ENCODE measurements at places on chromosomes 3 and 15.

DNA sequence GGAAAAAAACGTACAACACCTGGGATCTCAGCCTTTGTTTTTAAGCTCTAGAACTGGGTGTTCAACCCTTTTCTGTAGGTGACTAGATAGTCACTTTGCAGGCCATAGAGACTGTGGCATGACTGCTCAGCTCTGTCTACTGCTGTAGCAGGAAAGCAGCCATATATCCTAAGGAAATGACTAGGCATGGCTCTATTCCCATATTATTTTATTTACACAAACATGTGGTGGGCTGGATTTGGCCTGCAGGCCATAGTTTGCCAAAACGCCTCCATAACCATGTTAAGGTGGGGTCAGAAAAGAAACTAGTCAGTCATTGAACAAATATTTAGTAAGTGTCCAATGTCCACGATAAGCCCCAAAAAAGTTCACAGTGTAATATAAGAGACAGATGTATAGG lies 452.5 kb downstream of the MCTP2 start:
- DNase-seq = no peak

DNA sequence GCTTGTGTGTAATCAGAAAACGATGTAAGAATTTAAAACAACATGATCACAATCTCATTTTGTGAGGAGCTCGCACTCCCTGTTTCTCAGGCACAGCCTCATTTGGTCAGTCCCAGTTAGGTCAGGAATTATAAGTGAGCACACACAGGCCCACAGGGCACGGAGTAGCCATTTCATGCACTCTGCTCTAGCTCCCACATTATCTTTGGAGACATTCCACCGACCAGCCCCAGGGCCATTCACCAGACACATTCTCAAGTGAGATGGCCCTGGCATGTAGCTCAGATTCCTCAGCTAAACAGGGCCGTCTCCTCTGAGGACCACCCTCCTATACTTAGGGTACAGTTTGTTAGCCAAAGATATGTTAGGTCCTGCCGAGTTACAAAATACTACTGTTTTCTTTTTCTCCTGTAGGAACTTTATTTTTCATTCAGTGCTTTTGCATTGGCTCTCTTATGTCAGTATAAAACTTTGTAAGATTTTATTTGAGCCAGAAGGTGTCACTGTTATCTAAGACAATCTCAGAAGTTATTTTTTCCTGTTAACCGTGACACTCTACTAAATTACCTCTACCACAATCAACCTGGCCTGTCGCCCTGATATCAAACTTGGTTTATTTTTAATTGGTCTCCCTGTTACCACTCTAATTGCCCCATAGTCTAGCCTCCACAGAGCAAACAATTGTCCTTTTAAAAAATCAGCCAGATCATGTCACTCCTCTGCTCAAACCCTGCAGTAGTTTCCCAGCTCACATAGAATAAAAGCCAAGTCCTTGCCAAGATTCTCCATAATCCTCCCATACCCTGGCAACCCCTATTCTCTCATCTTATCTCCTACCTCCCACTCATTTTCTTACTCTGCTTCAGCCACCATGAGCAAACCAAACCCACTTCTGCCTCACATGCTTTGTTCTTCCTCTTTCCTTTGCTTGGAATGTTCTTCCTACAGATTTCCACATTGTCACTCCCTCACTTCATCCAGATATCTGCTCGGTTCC lies 105.7 kb downstream of the PPP2R3A start:
- DNase-seq = no peak

- DNase-seq = no peak
These were observed 779.5 kb downstream of the ROBO1 start for GRCh38 chr3:78988324-78988723.

DNA sequence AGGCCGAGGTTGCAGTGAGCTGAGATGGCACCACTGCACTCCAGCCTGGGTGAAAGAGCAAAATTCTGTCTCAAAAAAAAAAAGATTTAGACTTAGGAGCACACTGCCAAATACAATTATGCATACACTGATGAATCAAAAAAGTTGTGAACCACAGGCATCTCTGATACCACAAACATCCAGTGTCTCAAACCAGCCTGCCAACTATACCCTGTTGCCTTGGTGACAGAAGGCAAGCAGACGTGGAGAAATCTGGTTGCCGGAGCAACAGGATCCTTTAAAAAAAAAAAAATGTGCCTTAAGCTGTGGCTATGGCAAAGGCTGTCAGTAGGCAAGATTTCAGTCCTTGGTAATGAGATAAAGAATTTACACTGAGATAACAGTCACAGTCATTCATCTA lies 202.3 kb downstream of the NEK10 start:
- DNase-seq = no peak

DNA sequence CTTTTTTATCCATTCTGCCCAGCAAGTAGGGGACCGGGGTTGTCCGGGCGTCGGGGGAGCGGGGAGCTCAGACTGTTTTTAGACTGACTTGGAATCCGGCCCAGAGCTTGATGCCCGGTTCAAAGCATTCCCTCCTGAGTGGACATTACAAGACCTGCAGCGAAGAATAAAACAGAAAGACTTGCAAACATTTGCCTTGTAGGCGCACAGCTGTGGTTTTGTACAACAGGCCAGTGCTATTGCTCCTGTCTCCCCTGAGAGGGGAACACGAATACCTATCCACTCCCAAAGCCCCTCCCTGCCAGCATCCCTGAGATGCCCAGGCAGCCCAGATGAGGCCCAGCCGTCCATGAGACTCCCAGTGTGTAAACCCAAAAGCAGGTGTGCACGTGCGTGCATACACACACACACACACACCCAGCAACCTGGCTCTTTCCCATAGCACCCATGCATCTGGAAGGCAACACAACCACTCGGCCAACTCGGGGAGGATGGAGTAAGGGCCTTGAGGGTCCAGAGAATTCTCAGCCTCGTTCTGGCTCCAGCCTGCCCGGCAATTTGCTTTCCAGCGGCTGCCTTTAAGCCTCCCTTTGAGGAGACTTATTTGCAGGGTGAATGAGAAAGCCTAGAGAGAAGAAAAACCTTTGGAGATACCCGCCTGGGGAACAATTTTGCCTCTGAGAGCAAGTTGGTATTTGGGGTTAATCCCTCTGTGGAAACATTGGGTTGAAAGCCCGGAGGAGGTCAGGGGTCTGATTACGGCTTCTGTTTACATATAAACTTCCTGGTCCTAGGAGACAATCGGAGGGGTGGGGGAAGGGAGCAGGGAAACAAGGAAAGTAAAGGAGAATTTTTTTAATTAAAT lies 161.0 kb upstream of the HES1 start:
- no peak for DNase-seq

DNA sequence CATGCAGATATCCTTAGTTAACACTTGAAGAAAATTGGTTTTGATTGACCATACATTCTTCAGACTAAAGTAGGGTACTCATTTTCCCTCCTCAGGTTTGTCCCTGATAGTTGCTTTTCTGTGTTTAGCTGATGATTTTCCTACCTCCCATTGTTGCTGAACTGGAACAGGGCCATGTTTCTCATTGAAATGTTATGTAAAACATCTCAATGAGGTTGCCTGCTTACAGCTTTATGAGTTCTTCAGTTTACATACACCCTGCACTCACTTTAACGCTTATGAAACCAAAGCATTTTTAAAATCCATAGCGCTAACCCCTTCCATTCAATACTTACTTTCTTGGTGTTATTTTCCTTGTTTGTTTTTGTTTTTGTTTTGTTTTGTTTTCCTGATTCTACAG lies 61.9 kb downstream of the HMG20A start:
- no peak for DNase-seq

DNA sequence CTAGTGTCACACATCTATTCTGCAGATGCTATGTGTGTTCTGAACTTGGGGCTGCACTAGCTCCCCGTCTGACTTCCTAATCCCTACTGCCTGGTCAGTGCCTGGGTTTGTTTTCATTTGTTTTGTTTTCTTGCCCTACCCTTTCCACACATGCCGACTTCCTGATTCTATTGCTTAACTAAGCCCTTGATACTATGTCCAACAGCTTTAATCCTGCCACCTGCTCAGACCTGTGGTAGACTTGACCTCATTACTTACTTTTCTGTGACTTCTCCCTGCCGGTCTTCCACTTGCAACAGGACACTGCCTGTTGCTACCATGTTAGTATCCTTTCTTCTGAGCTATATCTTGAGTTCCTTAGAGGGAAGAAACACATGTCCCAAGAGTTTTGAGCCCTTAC lies 39.3 kb upstream of the CEMIP start:
- no peak for DNase-seq

- DNase-seq = no peak
These were observed at the start of gene WNT5A for GRCh38 chr3:55486857-55487380. Gene WNT5A (minus strand): TSS chr3:55487306. CDS start chr3:55486985, 321 bp downstream.

DNA sequence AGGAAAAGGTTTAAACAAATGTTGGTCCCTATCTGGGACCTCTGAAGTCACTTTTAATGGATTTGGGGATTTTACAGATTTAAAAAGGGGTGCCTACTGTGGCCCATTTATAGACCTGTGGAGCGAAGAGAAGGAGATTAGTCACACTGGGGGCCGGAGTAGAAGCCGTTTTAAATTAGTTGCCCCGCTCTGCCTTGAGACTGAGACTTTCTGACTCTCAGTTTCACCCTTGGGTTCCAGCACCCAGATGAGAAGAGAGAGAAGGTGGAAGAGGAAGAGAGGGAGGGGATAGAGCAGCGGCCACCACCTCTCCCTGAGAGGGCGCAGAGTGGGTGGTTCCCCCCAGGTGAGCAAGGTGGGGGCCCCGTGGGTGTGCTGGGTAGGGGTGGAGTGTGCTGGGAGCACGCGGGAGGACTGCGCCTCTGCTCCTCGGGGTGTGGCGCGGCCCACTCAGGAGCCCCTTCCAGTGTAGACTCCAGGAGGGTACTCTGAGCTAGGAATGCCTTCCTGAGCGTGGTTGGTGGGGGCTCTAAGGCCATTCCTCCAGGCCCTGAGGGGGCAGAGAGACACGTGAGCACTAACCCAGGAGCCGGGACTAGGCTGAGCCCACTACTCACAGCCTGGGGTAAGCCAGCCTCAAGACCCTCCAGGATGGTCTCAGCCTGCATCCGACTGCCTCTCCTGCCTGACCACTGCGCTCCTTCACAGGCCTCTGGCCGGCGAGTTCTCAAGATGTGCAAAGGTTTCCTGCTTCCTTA lies 32.6 kb upstream of the RAB6B start:
- DNase-seq = no peak

DNA sequence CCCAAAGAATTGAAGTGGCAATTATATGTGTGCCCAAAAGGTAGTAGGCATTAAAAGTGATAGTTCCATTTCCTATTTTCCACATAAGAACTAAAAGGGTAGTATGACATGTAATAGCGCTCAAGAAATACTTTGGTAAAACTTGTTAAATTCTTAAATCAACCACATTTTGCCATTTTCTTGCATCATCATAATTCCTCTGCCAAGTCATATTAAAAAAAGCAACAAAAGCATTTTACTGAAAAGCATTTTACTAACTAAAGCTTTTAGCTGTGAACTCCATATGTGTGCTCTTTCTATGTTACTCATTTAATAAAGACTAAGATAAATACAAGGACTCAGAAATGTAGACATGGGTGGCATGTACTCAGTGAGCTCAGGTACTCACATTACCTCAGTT lies 70.1 kb downstream of the GPR160 start:
- DNase-seq = no peak

DNA sequence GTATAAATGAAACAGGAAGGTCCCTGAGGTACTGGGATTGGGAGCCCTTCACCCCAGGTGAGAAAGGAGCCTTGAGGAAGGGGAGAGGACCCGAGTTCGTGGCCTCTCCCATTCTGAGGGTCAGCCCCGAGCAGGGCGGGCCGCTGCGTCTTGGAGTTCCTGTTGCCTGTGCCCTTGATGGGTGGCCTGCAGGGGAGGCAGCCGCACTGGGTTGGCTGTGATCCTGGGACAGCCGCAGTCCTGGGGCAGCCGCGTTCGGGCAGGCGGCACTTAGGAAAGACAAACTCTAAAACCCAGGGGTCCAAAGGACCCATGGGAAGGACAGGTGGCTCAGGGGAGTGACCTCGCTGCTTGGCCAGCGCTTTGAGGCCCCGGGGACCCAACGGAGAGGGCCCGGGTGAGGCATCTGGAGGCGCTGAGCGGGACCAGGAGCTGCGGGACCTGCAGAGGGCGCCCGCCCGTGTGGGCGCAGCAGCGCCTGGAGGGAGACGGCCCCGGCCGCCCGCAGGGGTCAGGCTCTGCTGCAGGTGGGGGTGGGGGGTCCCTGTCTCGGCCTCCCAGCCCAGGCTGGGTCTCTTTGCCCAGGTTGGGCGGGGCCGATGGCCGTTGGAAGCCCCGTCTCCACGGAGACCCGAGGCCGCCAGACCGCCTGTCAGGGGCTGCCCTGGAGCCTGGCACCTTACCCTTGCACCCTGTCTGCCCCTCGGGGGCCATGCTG lies 65.1 kb downstream of the HMCES start:
- DNase-seq = no peak

GRCh38 chr3:3771094-3771493 lies 28.1 kb upstream of the LRRN1 start:
- DNase-seq = no peak

DNA sequence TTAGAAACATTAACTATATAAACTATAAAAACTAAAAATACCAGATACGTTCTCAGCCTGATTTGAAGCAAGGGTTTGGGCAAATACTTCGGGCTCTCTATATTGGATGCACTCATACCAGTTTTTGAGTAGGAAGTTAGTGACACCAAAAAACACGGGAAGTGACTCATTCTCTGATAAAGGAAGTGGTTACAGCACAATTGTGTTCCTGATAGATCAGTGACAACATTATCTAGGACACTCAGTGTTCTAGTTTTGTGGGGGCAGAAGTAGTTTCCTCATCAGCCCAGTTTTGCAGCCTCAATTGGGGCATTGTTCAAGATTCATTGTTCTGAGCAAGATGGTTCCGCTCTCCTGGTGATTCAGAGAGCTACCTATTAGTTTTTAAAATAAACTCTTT lies 469.6 kb upstream of the DPPA4 start:
- DNase-seq = peak; percentile 7

GRCh38 chr3:177357352-177358090 lies 160.2 kb upstream of the TBL1XR1 start:
- DNase-seq = no peak

GRCh38 chr15:70276401-70276800 lies 178.7 kb upstream of the TLE3 start:
- DNase-seq = no peak

DNA sequence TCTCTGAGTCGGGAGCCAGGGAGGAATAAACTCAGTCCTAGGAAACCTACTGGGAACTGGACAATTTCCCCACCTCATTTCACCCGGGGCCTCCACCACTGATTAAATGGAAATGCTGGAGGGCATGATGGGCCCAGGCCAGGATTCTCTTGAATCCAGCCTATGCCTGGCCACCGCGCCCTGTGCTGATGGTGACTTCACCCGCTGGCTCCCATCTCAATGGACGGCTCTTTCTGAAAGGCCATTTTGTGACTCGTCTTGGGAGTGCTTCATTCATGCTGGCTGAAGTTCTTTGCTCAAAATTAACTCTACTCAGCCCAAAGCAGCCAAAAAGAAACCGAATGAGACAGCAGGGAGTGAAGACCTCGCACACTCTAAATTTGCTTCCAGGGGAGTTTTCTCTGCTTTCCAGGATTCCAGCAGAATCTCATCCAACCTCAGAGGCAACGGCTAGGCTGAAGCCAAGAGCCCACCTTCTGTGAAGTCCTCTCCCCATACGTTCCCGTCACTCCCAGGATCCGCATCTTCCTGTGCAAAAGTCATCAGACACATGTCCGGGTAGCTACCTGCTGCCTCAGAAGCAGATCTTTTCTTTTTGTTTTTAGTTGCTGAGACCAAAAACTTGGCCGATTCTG lies 266.0 kb upstream of the ICE2 start:
- DNase-seq = no peak

All from activated naive CD8-positive, alpha-beta T cell treated with anti-CD3 and anti-CD28 coated beads, Interleukin-2, amount 50 U/mL, for 16 hours (primary cell).